ENCODE measurements at places on chromosomes 4 and X. TPM values are rescaled to one million over a fixed set of nuclear protein-coding genes. Genes with fewer than 3 reads are reported as not detected.

DNA sequence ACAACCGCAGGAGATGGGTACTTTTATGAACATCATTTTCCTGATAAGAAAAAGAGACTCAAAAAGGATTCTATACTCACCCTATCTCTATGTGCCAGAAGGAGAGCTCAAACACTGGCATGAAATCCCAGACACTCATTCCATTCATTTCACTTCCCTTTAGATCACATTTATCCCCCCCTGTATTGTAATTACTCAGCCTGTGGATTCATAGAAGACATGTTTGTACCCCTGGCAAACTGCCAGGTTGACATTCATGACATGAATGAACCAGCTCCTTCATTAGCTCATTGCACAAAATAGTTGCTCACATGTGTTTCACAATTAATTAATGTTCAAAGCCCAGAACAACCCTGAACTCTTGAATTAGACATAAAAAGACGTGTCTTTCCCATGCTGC lies 4.9 kb downstream of the SMR3A start:
- no peaks in the 10 kb centered on the region for H3K27me3 ChIP-seq
- H3K36me3 ChIP-seq: no peaks in the 10 kb centered on the region
- no peak overlapping the region for H3K27ac ChIP-seq
- no peaks in the 10 kb centered on the region for H3K4me1 ChIP-seq

DNA sequence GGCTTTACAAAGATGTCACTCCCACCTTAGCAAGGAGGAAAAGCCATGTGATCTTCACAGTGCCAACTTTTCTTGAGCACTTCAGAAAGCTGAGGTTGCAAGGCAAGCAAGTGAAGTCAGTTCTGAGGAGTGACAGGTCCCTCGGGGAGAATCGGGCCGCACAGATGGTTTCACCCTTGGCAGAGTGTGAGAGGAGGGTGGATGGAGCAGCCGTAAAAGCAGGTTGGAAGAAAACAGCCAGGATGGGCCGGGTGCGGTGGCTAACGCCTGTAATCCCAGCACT lies 43.6 kb upstream of the TLR3 start:
- DNase-seq: no peak
- H3K4me1 ChIP-seq: no peaks in the 10 kb centered on the region
- no peak overlapping the region for H3K27ac ChIP-seq
- H3K4me3 ChIP-seq: no peak overlapping the region

The ARHGAP36 gene
- not detected for total RNA-seq

The SSX1 gene
- total RNA-seq: 137 TPM

The KDR gene
- 0.13 TPM for total RNA-seq
